ENCODE measurements at places on chromosomes 2 and 18.
A peak's percentile ranks its signal among the peaks of the same experiment; 100 is the strongest.

DNA sequence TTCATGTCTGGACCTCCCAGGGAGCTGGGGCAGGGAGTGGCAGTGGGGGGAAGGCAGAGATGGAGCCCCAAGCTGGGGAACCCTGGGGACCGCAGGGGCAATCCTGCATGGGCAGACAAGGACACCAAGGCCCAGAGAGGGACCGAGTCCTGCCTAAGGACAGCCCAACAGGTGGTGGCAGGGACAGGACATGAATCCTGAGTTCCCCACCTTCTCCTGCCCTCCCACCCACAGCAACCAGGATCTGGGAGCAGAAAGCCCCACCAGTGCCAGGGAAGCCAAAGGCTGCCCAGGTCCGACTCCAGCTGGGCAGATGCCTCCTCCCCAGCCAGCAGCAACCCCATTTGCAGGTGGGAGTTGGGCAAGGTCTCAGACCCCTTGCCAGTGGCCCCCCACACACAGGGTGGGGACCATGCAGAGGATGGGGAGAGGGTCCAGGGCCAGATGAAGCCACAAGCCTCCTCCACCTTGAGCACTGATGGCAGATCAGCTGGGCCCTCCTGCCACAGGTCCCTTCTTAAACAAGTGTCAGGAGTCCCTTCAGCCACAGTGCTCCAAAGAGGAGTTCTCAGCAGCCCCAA is 6.3 kb downstream of the ADRA2B start:
- no peak overlapping the region for H3K27ac ChIP-seq
- no peaks in the 10 kb centered on the region for H3K4me1 ChIP-seq
- no peak overlapping the region for H3K4me3 ChIP-seq
- no peaks in the 10 kb centered on the region for H3K27me3 ChIP-seq
- H3K36me3 ChIP-seq, result no peaks in the 10 kb centered on the region

DNA sequence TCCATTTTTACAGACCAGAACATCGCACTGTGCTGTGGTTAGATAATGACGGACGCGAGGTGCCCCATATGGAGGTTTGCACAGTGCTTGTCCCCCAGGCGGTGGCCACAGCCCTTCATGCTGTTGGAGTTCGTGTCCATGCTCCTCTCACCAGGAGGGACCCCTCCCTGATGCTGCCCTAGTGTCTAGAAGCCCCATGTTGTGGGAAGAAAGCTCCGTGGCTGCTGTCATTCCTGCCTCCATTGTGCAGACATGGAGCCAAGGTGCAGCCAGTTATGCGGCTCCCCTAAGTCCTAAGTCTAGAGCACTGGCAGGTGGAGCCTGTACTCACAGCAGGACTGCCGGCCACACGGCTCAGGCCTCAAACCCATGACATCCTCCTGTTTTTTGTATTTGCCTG is 464.9 kb downstream of the EIPR1 start:
- no peak overlapping the region for H3K27ac ChIP-seq
- H3K27me3 ChIP-seq, result peaks cover 9% of the 10 kb centered on the region
- no peaks in the 10 kb centered on the region for H3K36me3 ChIP-seq
- ATAC-seq, result no peak

- no peak for ATAC-seq
- peaks cover 4% of the 10 kb centered on the region for H3K36me3 ChIP-seq
- H3K4me1 ChIP-seq, result peaks cover 4% of the 10 kb centered on the region
Measured at GRCh38 chr2:144224472-144224871, 295.4 kb downstream of the ZEB2 start.

DNA sequence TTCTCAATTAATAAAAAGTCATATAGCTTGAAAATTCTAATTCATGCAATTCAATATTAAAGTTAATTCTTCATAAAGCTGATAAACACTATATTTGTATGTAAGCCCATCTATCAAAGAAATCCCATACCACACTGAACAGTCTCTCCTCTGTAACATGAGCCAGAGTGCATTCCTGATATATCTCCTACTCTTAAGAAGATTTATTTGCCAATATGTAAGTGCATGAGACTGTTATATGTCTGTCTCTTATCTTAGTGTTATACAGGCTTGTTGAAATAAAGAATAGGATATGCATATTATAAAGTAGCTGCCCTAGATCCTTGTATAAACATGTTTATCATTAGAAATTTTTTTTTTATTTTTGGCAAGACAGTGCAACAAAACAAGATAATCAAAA is 40.4 kb upstream of the TTC32 start:
- peaks cover 41% of the 10 kb centered on the region for H3K36me3 ChIP-seq
- H3K27ac ChIP-seq, result no peak overlapping the region
- no peak overlapping the region for H3K4me3 ChIP-seq
- ATAC-seq, result no peak
- no peaks in the 10 kb centered on the region for H3K27me3 ChIP-seq
- H3K4me1 ChIP-seq, result no peaks in the 10 kb centered on the region

DNA sequence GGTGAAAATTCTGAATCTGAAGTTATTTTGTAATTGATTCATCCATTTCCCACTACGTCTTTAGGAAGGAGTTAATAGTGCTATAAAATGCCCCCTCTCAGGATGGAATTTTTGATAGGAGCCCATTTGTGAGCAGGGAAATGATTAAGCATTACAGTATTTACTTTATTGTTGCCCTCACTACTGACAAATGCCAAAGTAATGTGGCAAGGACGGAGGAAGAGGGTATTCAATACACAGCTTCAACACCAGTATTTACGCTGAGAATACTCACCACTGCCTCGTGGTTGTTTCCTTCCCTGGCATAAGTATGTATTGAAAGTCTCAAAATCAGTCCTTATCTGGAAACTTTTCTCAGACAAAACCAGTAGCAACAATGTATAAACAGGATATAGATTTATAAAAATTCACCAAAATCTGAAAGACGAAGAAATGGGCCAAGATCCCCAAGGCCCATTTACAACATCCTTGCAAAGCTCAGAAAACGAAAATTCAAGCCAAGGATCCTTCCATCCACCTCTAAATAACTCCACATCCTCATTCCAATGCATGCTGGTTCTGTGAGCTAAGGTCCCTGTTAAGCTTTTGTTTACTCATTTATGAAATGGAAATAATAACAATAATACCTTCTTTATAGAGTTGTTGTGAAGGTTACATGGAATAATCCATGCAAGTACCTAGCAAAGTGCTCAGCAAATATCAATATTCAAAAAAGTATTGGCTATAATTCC is 29.3 kb downstream of the FEZ2 start:
- H3K27me3 ChIP-seq, result no peaks in the 10 kb centered on the region
- H3K36me3 ChIP-seq, result peaks cover 84% of the 10 kb centered on the region
- no peak overlapping the region for H3K27ac ChIP-seq
- ATAC-seq, result no peak
- H3K4me1 ChIP-seq, result peaks cover 10% of the 10 kb centered on the region
- H3K4me3 ChIP-seq, result no peak overlapping the region

- H3K27ac ChIP-seq, result peak overlapping the region; percentile 69
- ATAC-seq, result no peak
- H3K27me3 ChIP-seq, result peaks cover 7% of the 10 kb centered on the region
- H3K4me1 ChIP-seq, result no peaks in the 10 kb centered on the region
Measured at GRCh38 chr2:200795028-200795440, 16.7 kb upstream of the BZW1 start.

DNA sequence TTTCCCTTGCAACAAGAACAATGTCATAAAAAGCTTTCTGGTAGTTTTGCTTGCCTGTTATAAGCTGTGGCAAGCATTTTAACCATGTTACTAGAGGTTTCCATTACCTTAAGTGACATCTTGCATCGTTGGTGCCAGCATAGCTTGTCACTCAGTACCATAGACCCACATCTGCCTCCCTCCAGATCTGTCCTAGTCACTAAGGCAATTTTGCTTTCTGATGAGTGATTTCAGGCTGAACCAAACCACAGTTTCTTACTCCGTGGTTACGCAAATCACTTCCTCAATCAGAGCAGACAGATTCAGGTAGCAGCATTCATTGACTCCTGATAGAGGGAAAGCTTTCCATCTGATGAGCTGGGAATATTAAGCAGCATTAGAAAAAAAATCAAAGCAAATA is 1057.5 kb upstream of the FAM98A start:
- no peaks in the 10 kb centered on the region for H3K4me1 ChIP-seq
- H3K4me3 ChIP-seq, result no peak overlapping the region
- no peak for ATAC-seq
- no peaks in the 10 kb centered on the region for H3K36me3 ChIP-seq
- no peaks in the 10 kb centered on the region for H3K27me3 ChIP-seq

DNA sequence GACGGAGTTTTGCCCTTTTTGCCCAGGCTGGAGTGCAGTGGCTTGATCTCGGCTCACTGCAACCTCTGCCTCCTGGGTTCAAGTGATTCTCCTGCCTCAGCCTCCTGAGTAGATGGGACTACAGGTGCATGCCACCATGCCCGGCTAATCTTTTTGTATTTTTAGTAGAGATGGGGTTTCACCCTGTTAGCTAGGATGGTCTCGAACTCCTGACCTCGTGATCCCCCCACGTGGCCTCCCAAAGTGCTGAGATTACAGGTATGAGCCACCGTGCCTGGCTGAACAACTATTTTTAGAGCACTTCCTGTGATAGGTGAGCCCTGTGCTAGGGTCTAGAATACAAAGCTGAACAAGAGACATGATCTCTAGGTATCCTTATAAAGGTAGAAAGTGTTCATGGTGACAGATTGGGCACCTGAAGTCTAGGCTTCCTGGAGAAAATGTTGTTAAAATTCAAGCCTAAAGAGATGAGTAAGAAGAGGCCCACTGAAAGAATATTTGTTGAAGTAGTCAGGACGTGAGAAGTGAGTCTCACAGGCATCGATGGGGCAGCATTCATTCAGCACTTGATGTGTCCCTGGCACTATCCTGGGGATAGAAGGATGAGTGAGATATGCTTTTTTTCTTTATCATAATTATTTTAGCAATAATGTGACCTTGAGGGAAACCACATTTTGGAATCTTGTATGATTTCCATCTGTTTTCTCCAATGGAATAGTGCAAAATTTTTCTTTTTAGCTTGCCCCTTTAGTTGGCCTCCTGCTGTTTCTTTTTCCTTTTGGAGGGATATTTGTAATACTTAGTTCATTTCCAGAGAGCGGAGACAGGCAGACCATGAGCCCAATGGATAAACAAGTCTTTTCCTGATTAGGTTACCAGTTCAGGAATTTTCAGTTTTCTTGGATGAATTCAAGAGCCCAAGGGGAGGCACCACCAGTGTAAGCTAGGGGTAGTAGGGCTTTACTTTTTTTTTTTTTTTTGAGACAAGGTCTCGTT is 5.1 kb downstream of the ZNF236 start:
- peak overlapping the region; percentile 14 for H3K27ac ChIP-seq
- no peaks in the 10 kb centered on the region for H3K36me3 ChIP-seq
- H3K27me3 ChIP-seq, result no peaks in the 10 kb centered on the region
- peaks cover 21% of the 10 kb centered on the region for H3K4me1 ChIP-seq
- ATAC-seq, result no peak
- H3K4me3 ChIP-seq, result no peak overlapping the region

DNA sequence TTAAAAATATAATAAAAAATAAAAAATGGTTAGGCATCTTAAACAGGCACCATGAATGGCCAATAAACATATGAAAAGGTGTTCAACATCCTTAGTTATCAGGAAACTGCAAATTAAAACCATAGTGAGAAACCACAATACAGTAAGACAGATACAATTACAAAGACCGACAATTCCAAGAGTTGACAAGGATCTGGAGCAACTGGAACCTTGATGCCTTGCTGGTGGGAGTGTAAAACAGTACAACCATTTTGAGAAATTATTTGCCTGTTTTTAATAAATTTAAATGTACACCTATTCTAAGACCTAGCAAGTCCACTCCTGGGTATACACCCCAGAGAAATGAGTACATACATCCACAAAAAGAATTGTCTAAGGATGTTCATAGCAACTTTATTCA is 49.1 kb downstream of the NGEF start:
- ATAC-seq, result no peak
- H3K27me3 ChIP-seq, result peaks cover 5% of the 10 kb centered on the region
- no peaks in the 10 kb centered on the region for H3K36me3 ChIP-seq
- no peaks in the 10 kb centered on the region for H3K4me1 ChIP-seq

GRCh38 chr2:36355151-36355889 is at the start of gene CRIM1:
Gene CRIM1 (plus strand): TSS chr2:36355778. CDS start chr2:36356293, 515 bp downstream.
- peak; percentile 48 for ATAC-seq
- peaks cover 25% of the 10 kb centered on the region for H3K27me3 ChIP-seq
- H3K4me3 ChIP-seq, result peak within 1 kb of the TSS; percentile 92
- peaks cover 17% of the 10 kb centered on the region for H3K4me1 ChIP-seq
- H3K27ac ChIP-seq, result peak within 1 kb of the TSS; percentile 15

- ATAC-seq, result no peak
- H3K27ac ChIP-seq, result no peak overlapping the region
- no peaks in the 10 kb centered on the region for H3K4me1 ChIP-seq
- H3K36me3 ChIP-seq, result no peaks in the 10 kb centered on the region
- no peak overlapping the region for H3K4me3 ChIP-seq
Measured at GRCh38 chr2:113829761-113830160, 60.1 kb upstream of the ACTR3 start.

GRCh38 chr2:45287045-45287444 is 277.8 kb upstream of the SIX2 start:
- H3K36me3 ChIP-seq, result no peaks in the 10 kb centered on the region
- no peak for ATAC-seq
- H3K27me3 ChIP-seq, result peaks cover 12% of the 10 kb centered on the region
- no peak overlapping the region for H3K27ac ChIP-seq
- H3K4me3 ChIP-seq, result no peak overlapping the region

- H3K27me3 ChIP-seq, result no peaks in the 10 kb centered on the region
- H3K4me1 ChIP-seq, result no peaks in the 10 kb centered on the region
- no peaks in the 10 kb centered on the region for H3K36me3 ChIP-seq
- no peak for ATAC-seq
Measured at GRCh38 chr18:28267878-28268625, 91.1 kb upstream of the CDH2 start.

All from activated T-helper 17 cell treated with anti-CD3 and anti-CD28 coated beads, Interleukin-2, amount 50 U/mL, for 72 hours (primary cell).